ENCODE measurements at places on chromosomes 12 and 14.

DNA sequence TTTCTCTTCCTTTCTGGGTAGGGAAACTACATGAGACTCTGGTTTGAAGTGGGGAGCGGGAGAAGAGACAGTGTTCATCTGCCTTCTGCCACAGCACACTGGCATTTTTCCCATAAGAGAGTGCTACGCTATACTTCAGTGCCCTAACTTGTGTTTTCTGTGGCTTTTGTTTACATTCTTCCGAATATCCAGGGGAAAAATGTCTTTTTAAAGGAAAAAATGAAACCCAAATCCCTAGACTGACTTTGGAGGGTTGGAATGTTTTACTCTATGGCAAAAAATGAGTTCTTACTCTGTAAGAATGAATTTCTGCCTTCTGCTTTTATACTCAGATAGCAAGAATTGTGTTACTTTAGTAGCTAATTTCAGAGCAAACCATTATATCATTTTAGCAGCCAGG, 88.1 kb upstream of the TMEM263 start:
- no peak for DNase-seq

- no peak for DNase-seq
Measured at GRCh38 chr12:110822821-110823415, 23.9 kb upstream of the CCDC63 start.

- DNase-seq = peak; percentile 39
Measured at GRCh38 chr14:93967637-93968250, 8.6 kb downstream of the ASB2 start.

- no peak for DNase-seq
Measured at GRCh38 chr14:89308232-89308959, 108.6 kb downstream of the FOXN3 start.

GRCh38 chr12:78441737-78442453, 422.7 kb upstream of the SYT1 start:
- no peak for DNase-seq

GRCh38 chr14:24701062-24701461, 67.1 kb upstream of the GZMB start:
- no peak for DNase-seq

GRCh38 chr12:95004610-95005009, 1.1 kb upstream of the NDUFA12 start:
- DNase-seq = no peak

DNA sequence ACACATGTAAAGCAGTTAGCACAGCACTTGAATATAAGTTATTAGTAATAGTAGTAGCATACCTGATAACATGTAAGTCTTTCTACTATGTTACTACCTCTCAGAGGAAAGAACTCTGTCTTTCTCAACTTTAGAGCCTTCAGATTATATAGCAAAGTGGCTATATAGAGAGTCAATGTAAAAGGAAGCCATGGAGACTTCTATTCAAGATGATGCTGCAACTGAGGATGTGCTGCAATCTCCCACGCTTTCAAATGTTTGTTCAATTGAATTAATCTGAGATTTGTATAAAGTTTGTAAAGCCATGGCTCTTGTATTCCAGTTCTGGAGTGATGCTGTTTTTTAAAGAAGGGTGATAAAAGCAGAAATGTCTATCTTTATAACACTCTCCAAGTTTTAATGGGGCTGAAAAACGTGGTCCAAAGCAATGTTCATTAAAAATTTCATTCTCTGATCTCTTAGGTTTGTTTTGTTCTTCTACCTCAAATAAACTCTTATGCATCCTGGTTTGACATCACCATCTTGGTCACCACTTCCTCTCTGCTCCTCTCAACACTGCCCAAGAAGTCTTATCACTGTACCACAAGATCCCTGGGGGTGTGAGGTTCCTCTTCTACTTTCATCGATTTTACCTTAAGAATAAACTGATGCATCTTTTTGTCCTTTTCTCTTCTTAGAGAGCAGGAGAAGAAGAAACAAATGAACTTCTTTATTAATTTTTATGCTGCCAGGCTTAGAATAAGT, 40.6 kb downstream of the C12orf42 start:
- no peak for DNase-seq

Measured in GM19239 (cell line).